ENCODE measurements at places on chromosomes 4 and X.

- ATAC-seq = no peak
These were observed 36.4 kb downstream of the NLRP2B start for GRCh38 chrX:57643698-57644097.

GRCh38 chr4:111595456-111595855 is 549.8 kb upstream of the FAM241A start:
- no peak for ATAC-seq

GRCh38 chrX:100085846-100086245 is 324.2 kb downstream of the PCDH19 start:
- ATAC-seq = no peak

- ATAC-seq = no peak
These were observed 754.8 kb downstream of the RAB28 start for GRCh38 chr4:12729384-12729783.

DNA sequence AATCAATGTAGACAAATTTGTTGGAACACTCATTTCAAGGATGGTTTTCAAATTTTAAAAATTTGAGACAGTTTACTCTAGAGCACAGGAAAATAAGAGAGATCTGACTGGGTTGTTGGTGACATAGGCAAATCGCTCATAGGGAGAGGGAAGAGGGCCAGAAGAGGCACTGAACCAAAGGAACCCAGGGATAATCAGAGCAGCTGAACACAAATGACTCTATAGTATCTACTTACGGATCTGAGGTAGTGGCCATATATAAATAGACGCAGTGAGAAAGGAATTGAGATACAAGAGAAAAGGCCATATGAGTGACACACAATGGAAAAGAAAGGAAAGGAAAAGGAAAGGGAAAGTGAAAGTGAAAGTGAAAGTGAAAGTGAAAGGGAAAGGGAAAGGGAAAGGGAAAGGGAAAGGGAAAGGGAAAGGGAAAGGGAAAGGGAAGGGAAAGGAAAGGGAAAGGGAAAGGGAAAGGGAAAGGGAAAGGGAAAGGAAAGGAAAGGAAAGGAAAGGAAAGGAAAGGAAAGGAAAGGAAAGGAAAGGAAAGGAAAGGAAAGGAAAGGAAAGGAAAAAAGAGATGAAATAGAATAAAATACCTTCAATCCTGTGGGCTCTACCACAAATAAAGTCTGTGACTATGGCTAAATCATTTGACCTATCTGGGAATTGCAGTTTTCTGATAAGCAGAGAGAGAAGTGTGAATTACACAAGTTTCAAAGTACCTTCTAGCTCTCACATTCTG is 759.2 kb downstream of the DMD start:
- ATAC-seq = no peak

DNA sequence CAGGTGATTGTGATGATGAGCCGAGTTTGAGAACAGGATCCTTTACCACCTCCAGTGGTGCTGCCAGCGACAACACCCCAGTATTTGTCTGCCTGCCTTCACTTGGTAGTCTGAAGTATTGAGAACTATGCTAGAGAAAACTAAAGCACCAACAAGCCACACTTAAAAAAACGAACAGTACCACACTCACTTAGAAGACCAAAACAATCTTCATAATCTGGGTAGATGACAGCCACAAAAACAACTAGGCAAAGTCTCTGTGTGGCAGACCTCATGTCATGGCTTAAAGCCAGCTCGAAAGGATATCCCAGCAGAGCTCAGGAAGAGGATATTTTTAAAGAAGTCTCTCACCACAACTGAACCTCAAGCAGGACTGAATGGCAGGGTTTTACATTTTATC is 236.0 kb downstream of the GPC3 start:
- ATAC-seq = no peak

DNA sequence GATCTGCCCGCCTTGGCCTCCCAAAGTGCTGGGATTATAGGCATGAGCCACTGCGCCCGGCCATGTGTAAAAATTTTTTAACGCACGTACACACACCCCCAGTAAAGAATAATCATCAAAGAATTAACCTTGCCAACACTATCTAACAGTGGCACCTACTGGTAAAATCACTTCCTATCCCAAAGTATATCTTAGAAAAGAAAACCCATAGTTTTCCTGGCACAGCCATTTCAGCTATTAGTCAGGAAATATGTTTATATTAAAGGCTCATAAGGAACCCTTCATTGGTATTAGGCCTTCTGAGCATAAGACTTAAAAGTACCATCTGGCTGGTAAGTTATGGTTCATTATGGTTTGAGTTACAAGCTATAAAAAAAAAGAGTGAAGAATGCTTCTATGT is 14.1 kb downstream of the S100G start:
- ATAC-seq = peak; percentile 46

DNA sequence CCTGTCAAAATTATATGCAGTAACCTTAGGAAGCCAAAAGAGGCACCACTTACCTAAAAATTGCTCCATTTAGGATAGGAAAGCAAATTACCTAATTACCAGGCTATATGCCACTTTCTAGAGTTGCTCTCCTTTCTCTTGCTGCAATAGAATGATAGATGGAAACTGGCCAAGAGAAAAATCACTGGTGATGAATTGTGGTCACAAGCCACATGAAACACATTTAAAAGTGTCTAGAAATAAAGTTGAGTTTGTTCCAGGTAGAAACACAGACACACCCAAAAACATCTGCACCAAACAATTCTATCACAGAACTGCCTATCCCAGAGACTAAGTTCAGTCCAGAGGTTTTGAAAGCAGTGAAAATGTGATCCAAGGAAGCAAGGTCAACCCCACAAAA is 337.7 kb downstream of the PCDH19 start:
- no peak for ATAC-seq

DNA sequence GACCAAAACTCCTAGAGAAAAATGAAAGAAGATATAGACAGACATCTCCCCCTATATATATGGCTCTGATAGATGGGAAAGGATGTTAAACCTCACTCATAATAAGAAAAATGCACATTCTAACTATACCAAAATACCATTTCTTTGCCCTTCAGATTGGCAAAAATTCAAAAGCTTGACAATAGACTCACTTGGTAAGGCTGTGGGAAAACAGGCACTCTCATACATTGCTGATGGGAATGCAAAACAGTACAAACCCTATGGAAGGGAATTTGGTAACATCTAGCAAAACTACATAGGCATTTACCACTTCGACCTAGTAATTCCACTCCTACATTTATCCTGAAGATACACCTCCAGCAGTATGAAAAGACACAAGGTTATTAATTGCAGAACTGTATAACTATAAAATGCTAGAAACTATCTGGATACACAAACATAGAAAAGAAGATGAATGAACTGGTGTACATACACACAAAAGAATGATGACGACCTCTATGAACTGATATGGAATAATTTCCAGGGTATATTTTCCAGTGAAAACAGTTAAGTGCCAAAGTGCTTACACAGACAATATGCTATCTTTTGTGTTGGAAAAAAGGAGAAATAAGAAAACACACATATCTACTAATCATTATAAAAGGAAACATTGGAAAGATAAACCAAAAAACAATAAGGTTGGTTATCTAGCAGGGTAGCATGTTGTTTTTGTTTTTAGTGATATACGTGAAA is 48.5 kb downstream of the WDFY3 start:
- ATAC-seq = peak; percentile 53

Measured in SK-N-SH treated with all-trans-retinoic acid at 6 μM for 48 hours (cell line).